Dermis blood vessel endothelial cell (primary cell): ENCODE measurements at places on chromosomes 4 and X.
A peak's percentile ranks its signal among the peaks of the same experiment; 100 is the strongest.

DNA sequence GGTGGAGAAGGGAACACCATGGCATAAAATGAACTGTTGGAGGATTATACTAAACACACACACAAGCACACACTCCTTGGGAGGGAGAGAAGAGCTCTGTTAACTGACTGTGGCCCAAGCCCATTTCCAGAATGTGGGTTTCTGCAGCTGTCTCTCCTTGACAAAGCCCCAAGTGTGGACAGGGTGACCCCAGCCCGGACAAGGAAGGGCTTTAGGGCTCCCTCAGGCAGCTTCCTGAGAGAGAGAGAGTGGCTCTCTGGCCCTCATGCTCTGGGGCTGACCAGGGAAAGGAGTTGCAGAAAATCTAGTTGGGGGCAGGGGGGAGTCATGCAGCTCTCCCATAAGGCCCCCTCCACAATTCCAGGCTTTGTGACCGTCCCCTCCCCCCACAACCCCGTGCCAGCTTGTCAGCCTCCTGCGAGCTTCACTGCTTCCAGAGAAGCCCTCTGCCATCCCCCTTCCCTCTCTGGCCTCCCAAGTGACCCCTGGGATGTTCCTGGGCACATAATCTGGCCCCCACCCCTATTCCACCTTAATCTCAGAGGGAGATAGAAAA, 590 bp downstream of the ARHGEF9 start:
- no peak for DNase-seq

- no peak for DNase-seq
Measured at GRCh38 chrX:21167494-21167893, 206.7 kb upstream of the CNKSR2 start.

DNA sequence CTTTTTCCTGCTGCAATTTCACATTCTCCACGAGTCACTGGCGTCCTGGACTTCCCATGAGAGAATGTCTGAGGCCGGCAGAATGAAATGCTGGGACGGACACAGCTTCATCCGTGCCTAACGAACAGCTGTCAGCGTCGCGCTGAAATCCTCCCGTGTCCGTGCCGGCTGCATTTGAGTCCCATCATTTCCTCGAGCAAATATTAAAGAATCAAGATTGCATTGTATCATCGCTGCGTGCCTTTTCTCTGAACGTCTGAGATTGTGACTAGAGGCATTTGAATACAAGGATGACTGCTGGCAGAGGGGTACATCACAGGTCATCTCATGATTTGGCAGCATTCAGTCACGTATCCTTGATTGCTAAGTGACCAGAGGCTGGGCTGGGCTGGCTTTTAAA, 279.9 kb downstream of the ASMT start:
- no peak for DNase-seq

DNA sequence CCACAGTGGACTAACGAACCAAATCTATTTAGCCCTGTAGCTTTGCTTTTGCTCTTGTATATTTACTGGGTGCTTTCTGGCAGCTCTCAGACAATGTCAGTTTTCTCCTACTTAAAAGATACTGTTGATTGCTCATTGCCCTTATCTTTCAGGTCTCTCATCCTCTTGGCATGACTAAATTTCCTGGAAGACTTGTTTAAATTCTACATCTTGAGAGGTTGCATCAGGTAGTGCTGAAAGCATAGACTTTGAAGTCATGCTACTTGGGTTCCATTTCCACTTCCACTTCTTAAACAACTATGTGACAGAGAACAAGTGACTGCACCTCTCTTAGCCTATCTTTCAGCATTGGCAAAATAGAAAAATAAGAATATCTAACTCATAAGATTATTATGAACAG, 8.4 kb downstream of the TDO2 start:
- DNase-seq = no peak

DNA sequence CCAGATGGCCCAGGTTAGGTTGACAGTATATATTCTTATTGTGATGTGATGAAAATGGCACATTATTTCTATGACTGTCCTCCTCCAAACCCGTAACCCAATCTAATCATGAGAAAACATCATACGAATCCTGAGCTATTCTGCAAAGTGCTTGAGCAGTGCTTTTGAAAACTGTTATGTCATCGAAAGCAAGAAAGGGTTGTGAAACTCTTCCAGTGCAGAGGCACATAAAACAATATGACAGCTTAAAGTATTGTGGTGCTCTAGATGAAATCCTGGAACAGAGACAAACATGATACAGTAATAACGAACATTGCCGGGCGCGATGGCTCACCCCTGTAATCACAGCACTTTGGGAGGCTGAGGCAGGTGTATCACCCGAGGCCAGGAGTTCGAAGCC, 1648.0 kb downstream of the STIM2 start:
- DNase-seq = no peak

DNA sequence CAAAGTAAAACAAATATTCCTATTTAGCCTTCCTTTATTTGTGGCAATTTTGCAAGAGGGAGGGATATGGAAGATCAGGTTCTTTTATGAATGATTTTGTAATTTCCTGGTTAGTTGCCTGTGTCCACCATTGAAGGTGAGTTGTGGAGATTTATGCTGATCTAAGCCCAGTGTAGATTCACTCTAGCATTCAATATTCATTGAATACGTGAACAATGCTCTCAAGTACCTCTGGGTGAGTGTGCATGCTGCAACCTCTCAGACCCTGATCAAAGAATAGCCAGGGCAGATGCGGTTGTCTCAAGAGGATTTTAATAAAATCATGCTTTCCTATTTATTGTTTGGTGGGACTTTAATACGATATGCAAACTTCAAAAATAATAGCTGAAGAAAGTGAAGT, 628.4 kb downstream of the SPRY1 start:
- DNase-seq = no peak

- no peak for DNase-seq
Measured at GRCh38 chr4:187171706-187172339, 448.2 kb upstream of the FAT1 start.

DNA sequence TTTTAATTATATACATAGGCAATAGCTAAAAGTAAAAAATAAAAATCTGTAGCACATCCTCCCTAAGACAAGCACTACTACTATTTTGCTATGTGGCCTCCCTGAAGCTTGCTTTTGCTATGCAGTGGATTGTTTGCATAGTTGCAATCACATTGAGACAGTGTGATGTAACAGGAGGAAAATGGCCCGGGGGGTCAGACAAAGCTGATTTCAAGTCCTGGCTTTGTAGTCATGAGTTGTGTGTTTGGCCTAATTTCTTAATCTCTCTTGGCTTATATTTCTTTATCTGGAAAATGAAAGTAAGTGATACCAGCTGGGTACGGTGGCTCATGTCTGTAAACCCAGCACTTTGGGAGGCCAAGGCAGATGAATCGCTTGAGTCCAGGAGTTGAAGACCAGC, 166.6 kb downstream of the LHFPL1 start:
- no peak for DNase-seq

- no peak for DNase-seq
Measured at GRCh38 chrX:21382715-21383114, 8.5 kb downstream of the CNKSR2 start.

DNA sequence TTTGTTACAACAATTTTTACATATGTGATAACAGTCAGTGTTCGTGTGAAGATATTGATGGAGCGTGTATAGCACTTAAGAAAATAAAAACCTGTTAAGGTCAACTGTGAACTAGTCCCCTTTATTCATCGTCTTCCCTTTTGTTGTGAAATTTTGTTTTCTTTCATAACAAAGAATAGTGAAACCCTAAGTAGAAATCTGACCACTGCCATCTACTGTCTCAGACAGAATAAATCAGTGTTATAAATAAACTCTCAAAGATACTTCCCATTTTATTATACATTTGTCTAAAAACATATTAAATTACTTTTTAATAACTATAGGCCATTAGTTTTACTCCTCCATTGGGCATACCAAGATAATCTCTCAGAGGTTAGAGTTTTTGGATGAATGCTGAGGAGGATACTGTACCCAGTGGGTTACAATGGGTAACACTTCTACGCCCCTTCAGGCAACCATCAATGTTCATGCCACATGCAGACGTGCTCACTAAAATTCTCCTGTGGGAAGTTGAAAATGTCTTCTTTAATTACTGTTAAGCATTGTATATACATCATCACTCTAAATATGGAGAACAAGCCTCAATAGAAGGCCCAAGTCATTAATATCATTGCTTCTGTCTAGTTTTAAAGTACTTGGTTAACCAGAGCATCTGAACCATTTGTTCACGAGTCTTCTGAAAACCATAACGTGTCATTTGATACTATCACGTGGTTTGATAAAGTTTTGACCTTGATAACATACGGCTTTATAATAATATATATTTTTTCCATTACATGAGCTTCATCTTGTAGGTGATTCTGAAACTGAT, 171.2 kb downstream of the TMA16 start:
- no peak for DNase-seq

DNA sequence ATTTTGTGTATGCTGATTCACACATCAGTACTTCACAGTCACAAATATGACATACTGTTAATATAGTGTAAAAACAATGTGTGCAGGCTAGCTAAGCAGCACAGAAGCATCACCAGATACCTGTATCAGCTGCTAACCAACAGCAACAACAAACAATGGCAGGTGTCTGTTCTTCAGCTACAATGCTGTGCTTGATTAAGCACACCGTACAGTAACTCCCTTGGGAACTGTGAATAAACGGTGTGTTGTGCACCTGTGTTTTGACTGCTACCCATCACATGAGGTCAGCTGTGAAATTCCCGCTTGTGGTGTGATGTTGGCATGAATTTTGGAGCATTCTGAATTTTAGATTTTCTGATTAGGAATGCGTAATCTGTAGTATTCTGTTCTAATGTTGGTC, 379.7 kb upstream of the FAT1 start:
- DNase-seq = no peak

DNA sequence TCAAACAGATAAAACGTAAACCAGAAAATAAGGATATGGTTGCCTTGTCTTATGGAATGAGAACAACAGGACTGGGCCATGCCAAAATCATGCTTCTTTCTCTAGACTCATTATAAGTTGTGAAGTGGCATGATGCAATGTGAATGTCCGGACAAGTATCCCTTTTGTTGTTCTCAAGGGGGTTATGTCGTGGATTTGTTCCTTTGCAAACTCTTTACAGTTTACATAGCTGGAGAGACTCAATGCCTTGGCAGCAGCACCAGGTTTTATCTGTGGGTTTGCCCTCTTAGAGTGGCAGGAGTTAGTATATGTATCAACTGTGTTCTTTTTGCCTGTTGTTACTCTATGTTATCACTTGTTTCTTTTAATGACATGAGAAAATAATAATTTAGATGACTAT, 41.4 kb downstream of the SPRY1 start:
- DNase-seq = no peak

DNA sequence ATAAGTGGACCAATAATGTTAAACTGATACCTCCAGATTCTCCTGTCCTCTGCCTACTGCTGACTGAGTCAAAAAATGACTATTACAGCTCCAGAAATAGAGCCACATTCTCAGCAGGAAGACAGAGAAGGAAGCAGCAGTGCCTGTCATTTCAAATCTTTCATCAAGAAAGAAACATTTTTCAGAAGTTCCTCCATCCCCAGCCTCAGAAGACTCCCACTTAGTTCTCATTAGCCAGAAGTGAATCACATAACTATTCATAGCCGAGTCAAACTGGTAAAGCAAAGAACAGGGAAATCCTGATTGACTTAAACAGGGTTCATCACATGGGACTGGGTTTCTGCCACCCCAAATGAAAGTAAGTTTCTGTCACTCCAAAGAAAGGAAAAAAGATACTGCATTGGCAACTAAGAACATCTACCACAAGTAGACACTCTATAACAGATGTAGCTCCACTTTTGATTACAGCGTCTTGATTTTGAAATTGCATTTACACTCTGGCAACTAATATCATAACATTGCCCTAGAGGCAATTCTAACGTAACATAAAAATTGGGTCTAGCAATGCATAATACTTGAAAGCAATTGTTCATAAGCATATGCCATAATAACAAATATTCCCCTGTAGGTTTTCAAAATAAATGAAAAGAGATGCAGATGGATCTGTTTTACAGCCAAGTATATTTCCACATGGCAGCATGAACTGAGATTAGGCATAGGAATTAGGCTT, 599.8 kb downstream of the GALNTL6 start:
- DNase-seq = no peak

DNA sequence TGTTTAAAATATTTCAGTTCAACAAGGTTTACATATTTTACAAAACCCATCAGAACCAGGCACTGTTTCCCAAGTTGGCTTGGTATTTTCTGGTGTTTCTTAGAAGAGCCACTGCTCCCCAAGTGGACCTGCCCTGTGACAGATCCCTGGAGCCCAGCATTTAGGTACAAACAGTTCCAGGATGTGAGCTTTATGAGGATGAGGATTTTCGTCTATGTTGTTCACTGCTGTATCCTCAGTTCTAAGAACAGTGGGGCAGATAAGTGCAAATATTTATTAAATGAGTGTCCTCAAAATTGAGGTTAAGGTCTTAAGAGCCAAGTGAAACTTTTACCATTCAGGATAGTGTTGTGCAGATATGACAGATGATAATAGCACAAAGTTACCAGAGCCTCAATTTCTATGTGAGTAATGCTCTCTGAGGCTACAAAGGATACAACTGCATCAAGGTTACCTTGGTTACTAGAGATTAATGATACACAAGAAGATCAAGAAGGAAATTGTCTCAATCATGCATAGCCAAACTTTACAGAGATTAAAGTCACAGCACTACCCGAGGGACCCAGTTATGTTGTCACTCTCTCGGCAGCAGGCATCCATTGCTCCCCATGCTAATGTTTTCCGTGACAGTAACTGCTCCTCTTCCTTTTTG, 37.5 kb downstream of the ANXA3 start:
- peak; percentile 25 for DNase-seq

DNA sequence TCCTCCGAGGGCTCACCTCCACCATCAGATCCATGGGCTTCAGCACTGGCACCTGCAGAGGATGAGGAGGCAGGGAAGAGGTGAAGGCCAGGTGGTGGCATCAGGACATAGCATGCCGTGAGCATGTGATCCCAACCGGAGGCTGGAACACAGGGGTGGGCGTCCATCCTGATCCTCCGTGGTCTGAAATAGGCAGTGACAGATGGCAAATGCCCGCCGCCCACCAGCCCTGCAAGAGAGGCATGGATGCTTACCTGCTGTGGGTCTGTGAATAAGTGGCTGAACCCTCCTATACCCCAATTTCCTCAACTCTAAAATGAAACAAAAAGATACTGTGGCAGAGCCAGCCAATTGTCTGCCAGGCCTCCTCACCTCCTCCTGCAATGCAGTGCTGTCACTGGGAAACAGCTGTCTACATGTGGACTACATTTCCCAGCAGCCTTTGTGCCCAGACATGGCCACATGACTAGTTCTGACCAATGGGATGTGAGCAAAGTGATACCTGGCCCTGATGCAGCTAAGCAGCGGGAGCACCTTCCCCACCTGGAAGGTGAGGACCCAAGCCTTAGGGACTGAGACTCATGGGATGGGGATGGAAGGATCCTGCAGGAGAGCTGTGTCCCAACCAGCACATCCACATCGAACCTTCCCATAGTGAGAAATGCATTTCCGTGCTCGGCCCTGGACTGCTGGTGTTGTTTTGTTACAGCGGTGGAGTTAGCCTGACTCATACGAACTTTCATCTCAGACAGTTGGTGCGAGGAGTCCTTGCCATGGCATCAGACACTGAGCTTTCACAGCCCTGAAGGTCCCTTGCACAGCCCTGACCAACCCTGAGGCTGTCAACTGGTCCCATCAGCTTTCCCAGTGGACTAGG, 99.5 kb downstream of the PPP2R2C start:
- DNase-seq = peak; percentile 62

- DNase-seq = no peak
Measured at GRCh38 chr4:99264927-99265326, 25.9 kb downstream of the ADH1A start.
